ENCODE measurements at places on chromosomes 3 and 15. TPM values are rescaled to one million over a fixed set of nuclear protein-coding genes. Genes with fewer than 3 reads are reported as not detected.

The IL17RD gene
- 14.8 TPM for polyA plus RNA-seq

The TGFBR2 gene
- 0.22 TPM for polyA plus RNA-seq

The ZNF385D gene
- polyA plus RNA-seq: 3.4 TPM

The GJD2 gene
- polyA plus RNA-seq: 4.6 TPM

The CISH gene
- polyA plus RNA-seq: not detected

The SLC12A8 gene
- 4.6 TPM for polyA plus RNA-seq

The XYLB gene
- 0.50 TPM for polyA plus RNA-seq

The CADM2 gene
- polyA plus RNA-seq: 4.2 TPM

The TM4SF4 gene
- not detected for polyA plus RNA-seq

The LNP1 gene
- polyA plus RNA-seq: 19.2 TPM

The APBA2 gene
- 159 TPM for polyA plus RNA-seq

The GPR176 gene
- 9.8 TPM for polyA plus RNA-seq

The SCN11A gene
- 2.8 TPM for polyA plus RNA-seq

The CORO2B gene
- polyA plus RNA-seq: 17.1 TPM

The LTF gene
- polyA plus RNA-seq: not detected

The AMT gene
- 6.1 TPM for polyA plus RNA-seq

The DNAJC17 gene
- 79.6 TPM for polyA plus RNA-seq

The DUOXA2 gene
- polyA plus RNA-seq: not detected

The CSPG4 gene
- not detected for polyA plus RNA-seq

The SH2D7 gene
- polyA plus RNA-seq: not detected

The ZDHHC3 gene
- polyA plus RNA-seq: 45.3 TPM

The SPTBN5 gene
- 0.04 TPM for polyA plus RNA-seq

The C3orf20 gene
- not detected for polyA plus RNA-seq

The PML gene
- 10.9 TPM for polyA plus RNA-seq

The CHRNA7 gene
- 3.1 TPM for polyA plus RNA-seq

The PCSK6 gene
- polyA plus RNA-seq: 1.4 TPM

The GOLGA8J gene
- polyA plus RNA-seq: not detected

The GOLGA6A gene
- 0.50 TPM for polyA plus RNA-seq

The LRRC31 gene
- polyA plus RNA-seq: not detected

The NOX5 gene
- polyA plus RNA-seq: not detected

The GOLGA6B gene
- polyA plus RNA-seq: not detected

The OR5K2 gene
- polyA plus RNA-seq: not detected

The RMDN3 gene
- 24.7 TPM for polyA plus RNA-seq

The RAB6B gene
- 60.8 TPM for polyA plus RNA-seq

The DAZL gene
- 0.20 TPM for polyA plus RNA-seq

The ATP13A4 gene
- 6.2 TPM for polyA plus RNA-seq

The CCDC12 gene
- polyA plus RNA-seq: 43.8 TPM

The PIGZ gene
- polyA plus RNA-seq: 6.5 TPM

The UNC13C gene
- polyA plus RNA-seq: 4.0 TPM

The IQCH gene
- 8.4 TPM for polyA plus RNA-seq

The SKOR1 gene
- 0.81 TPM for polyA plus RNA-seq

The HES1 gene
- polyA plus RNA-seq: 0.25 TPM

The AQP9 gene
- not detected for polyA plus RNA-seq

The TERC gene
- polyA plus RNA-seq: not detected

The CACNA1D gene
- 24.9 TPM for polyA plus RNA-seq

The ZPLD1 gene
- not detected for polyA plus RNA-seq

The PDHB gene
- 154 TPM for polyA plus RNA-seq

The BDH1 gene
- polyA plus RNA-seq: 12.9 TPM

The CCR3 gene
- not detected for polyA plus RNA-seq

The KLHL25 gene
- 45.7 TPM for polyA plus RNA-seq

The FGF12 gene
- polyA plus RNA-seq: 2.1 TPM

The AP4E1 gene
- 8.6 TPM for polyA plus RNA-seq

The RLBP1 gene
- 0.16 TPM for polyA plus RNA-seq

The MYNN gene
- 27.0 TPM for polyA plus RNA-seq

All from neural cell (in vitro differentiated cells).